ENCODE measurements at places on chromosomes 3 and 15.

DNA sequence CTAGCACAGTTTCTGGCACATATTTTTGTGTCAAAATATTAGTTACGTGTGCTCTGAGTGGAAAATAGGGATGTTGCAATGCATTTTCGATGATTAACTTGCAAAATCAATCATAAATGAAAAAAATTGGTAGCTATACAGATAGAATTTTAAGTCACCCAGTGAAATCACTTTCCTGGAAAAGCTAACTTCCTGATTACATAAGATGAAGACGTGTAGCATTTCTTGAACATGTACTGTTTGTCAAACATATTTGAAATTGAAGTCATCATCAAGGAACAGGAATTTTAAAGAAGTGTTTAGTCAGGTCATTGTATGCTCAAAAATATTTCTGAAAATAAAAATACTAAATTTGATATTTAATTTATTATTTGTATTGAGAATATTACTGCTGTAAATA, 977.7 kb downstream of the PLOD2 start:
- DNase-seq: no peak

DNA sequence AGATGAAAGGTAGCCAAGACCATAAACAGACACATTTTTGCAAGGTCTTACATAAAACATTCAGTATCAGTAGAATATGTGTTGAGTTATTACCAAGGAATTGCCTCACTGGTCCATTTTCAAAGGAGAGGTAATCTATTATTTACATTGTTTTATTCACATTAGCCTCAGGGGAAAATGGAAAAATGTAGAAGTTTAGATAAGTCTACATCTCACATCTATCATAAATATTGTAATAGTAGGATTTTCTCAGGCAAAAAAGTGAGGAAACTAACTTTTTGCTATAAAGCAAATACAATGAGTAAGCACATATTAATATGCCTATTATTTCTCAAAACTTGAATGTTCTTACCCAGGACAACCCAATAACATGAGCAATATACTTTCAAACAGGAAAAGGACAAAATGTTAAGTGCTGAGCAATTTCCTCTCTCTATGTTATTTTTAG, 184.6 kb upstream of the AGTR1 start:
- DNase-seq: no peak

- DNase-seq: peak; percentile 10
Observed at GRCh38 chr3:94525043-94525442, 462.2 kb downstream of the NSUN3 start.

GRCh38 chr3:4008205-4008604, 209.0 kb downstream of the LRRN1 start:
- no peak for DNase-seq

DNA sequence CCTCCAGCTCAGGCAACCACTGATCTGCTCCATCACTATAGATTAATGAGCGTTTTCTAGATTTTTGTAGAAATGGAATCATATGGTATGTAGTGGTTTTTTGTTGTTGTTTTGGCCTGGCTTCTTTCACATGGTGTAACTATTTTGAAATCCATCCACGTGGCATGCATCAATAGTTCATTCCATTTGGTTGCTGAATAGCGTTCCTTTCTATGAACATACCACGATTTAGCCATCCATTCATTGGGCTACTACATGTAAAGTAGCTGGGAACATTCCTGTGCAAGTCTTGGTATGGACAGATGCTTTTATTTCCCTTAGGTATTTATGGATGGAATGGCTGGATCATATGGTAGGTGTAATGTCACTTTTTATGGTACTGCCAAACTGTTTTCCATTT, 10.7 kb upstream of the CHSY1 start:
- no peak for DNase-seq

DNA sequence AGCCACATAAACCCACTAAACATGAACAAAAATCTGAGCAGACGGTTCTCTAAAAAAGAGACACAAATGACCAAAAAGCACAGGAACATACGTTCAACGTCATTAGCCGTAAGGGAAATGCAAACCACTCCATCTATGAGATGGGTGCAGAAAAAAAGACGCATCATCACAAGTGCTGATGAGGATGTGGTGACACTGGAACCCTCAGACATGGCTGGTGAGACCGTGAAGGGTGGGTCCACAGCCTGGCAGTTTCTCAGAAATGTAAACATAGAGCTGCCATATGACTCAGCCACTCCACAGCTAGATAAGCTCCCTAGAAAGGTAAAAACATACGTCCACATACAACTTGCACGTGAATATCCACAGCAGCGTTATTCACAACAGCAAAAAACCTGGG, 23.3 kb downstream of the PCSK6 start:
- DNase-seq: no peak

- DNase-seq: no peak
Observed at GRCh38 chr15:91465086-91465485, 365.0 kb downstream of the SV2B start.

DNA sequence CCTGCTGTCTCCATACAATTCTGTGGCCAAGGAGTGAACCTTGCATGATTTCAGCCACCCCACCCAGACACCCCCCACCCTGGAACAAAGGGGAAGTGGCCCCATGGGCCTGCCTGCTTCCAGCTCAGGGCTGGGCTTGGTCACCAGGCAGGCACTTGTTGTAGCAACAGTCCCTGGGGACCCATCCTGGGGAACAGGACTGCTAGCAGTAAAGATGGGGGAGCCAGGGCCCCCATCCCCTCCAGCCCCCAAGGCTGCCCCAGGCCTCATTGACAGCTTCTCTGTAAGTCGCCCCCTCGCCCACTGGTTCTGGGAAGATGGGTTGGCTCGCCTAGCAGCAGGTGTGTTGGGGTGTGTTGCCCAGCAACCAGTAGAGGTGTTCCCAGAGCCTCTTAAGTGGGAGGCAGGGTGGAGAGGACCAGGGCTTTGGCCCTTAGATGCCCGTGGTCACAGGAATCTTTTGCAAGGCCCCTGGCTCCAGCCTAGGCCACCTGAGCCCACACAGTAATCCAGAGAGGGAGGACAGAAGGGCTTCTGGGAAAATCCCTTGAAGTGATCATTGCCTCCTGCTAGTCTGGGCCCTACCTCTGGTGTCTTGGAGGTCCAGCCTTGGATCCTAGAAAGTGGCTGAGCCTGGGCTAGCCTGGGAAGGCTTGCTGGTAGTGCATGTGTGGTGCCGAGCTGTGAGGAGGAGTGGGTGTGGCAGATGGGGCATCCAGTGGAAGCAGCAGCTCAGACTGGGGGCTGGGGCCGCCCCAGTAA, 48.9 kb downstream of the CYP11A1 start:
- DNase-seq: peak; percentile 82

DNA sequence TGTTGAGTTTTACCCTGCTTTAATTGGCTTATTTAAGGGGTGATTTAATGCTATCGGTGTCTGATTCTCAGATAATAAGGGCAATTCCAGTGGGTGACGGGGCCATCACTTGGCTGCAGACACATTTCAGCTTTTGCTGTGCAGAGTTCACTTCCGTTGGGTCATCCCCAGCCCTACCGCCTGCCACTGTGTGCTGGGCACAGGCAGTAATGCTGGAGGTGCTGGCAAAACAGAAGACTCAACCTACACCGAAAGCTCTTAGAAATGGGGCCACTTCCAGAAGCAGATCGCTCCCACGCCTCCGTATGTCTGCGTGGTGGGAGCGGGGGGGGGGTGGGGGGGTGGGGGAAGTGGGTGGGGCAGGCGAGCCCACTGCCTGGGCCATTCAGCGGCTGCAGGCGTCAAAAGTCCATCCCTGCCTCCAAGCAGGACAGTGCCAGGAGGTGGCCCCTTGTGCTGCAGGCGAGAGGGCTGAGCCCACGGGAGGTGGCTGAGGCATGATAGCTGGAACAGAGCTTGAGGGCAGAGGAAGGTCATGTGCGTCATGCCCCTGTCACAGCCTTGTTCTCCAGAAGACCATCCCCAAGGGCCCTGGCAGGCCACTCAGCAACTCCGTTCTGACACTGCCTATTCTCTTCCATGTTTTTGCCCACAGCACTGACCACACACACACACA, 128.3 kb downstream of the ATP10A start:
- no peak for DNase-seq

- DNase-seq: no peak
Observed at GRCh38 chr15:25244731-25245585, 193.9 kb downstream of the UBE3A start.

DNA sequence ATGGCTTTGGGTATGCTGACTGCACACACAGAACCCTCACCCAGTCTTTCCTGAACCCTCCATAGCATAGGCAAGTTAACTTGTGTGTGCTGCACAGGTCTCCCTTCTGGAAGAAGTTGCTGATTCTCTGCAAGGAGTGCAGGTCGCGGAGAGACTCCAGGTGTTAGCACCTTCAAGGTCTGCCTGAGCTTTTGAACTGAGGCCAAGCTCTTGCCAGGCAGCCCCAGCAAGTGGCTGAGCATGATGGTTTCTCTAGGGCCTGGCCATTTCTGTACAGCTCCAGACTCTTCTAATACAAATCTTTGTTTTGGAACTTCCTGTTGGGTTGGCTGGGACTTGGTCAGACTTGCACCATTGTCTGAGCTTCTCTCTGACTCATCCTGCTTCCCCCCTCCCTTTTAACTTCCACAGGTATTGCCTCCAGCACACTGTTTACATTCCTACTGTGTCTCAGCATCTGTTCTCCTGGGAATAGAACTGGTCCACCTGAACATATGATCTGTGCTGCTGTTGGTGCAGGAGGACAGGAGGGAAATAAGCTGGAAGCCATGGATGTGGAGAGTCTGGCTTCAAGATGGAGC, 53.3 kb downstream of the KY start:
- DNase-seq: no peak

DNA sequence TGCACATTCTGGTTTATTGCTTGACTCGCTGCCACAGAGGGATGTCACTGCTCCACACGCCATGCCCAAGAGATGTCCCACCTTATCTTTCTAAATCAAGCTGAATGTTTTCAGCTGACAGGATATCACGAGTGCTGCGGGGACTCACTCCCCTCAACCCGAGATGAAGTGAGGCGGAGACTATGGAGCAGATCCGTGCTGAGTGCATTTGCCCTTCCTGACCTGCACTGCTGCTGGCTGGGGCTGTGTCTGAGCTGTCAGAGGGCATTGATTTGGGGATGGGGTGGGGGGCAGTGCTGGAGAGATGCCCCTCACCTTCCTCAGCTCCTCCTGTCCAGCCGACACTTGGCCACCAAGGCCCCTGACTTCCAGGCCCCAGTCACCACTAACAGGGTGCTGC, 40.5 kb upstream of the CSPG4 start:
- no peak for DNase-seq

- DNase-seq: no peak
Observed at GRCh38 chr3:111539351-111540331, 2.4 kb upstream of the CD96 start.

GRCh38 chr3:3109407-3110298, 521 bp downstream of the IL5RA start:
- no peak for DNase-seq

DNA sequence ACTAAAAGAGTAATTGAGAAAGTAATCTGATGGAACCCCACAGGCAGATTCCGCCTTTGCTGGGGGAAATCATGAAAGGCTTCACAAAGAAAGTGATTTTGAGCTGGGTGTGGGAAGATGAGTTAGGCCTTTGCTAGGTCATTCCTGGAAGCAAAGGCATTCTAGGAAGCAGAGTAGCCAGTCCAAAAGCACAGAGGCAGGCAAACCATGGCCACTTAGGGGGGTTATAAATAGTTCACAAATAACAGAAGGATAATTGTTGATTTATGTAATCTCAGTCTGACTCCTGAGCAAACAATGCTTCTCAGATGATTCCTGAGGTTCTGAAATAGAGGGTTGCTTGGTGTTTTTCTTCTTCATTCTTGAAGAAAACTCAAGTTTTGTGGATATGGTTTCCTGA, 576.3 kb downstream of the NTRK3 start:
- DNase-seq: no peak

DNA sequence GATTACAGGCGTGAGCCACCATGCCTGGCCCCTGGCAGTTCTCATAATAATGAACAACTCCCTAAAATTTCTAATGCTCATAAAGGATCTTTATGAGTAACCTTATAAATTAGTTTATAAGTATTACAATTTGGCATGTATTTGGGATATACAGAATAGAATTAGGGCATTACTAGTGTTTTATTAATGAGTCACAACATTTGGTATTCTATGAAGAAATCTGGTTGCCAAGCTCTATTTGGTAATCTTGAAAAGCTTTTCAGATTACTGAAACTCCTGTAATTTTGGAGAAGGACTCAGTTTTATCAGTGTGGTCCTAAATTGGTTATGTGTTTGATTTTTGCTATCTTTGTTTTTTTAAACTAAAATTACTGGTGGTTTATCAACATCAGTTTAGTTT, 45.8 kb downstream of the TM6SF1 start:
- no peak for DNase-seq

GRCh38 chr15:90376789-90377188, 11.3 kb upstream of the IQGAP1 start:
- DNase-seq: no peak

- DNase-seq: no peak
Observed at GRCh38 chr15:98025237-98025636, 64.7 kb downstream of the ARRDC4 start.

DNA sequence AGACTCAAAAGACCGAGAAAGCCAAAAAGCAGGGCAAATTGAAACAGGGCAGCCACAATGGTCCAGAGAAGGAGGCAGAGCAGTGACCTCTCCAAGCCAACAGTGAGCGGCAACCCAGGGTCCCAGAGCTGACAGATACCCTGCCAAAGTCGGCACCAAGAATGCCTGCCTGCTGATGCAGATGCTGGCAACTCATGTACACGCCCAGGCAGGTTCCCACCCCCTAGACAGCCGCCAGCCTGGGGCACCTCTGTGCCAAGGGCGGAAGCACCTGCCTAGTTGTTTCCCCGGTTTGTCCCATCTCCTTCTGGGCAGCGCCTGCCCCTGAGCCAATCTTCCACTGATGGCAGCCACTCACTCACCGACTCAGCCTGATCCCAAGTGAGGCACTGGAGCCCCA, 22.1 kb downstream of the KLHL25 start:
- DNase-seq: no peak

DNA sequence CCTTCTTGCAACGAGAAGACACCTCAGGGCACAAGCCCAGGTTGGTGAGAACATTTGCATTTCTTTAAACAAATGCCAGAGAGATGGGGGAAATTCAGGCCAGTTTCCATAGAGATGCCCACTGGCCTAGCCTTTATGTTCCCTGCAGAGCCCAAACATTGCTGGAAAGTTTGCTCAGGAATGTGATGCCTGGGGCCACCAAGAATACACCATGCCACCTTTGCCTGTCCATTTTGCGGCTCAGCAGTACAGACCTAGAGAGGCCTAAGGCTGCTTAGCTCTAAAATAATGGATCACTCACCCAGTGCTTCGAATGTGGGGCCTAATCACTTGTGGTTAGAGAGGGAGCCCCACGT, 210.0 kb downstream of the RPLP1 start:
- DNase-seq: no peak

GRCh38 chr3:22039161-22039560, 288.2 kb upstream of the ZNF385D start:
- no peak for DNase-seq

Measured in NCI-H1092 treated with DMSO at 0.1 percent for 48 hours (cell line).